ENCODE measurements at places on chromosomes 13 and 19.

DNA sequence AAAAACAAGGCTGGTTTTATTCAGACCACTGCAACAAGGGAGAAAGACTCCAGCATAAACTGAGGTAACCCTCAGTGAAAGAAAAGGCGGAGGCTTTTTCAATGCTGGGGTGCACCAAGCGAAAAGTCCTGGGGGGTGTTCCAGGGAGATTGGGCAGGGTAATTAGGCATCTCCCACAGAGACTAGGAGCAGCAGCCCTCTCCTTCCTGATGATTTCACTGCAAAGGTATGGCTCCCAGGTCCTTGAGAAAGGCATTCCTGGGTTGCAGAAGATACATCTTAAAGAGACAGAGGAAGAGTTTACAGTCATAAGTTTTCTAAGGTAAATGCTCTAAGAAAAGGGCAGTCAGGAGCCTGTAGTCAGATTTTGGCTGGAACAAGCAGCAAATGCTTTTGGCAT lies 412.0 kb downstream of the FOXO1 start:
- H3K4me3 ChIP-seq: no peak overlapping the region
- no peak for DNase-seq
- H3K36me3 ChIP-seq: no peaks in the 10 kb centered on the region
- H3K27me3 ChIP-seq: no peaks in the 10 kb centered on the region
- no peaks in the 10 kb centered on the region for H3K4me1 ChIP-seq

GRCh38 chr19:18741124-18742121 lies 49.7 kb downstream of the COMP start:
- H3K4me3 ChIP-seq: no peak overlapping the region
- H3K27me3 ChIP-seq: no peaks in the 10 kb centered on the region
- DNase-seq: no peak
- H3K36me3 ChIP-seq: no peaks in the 10 kb centered on the region
- H3K4me1 ChIP-seq: peaks cover 12% of the 10 kb centered on the region
- no peak overlapping the region for H3K27ac ChIP-seq

DNA sequence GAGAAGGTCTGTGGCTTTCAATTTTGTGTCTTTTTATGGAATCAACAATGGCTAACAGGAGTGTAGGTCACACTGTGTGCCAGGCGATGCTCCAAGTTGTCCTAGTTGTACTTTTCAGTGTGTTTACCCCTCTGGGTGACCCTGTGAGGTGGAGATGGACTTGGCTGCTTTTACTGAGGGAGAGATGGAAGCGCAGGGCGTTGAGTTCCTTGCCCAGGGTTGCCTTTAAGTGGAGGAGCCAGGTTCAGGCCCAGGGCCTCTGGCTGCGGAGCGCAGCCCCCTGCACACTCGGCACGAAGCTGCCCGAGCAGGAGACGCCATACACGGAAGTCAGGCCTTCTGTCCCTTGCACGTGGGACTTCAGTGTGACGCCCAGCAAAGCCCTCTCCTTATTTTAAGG lies 112.8 kb downstream of the RAB20 start:
- no peak overlapping the region for H3K4me3 ChIP-seq
- peak overlapping the region; percentile 98 for H3K27ac ChIP-seq
- no peak for DNase-seq
- H3K4me1 ChIP-seq: peaks cover 43% of the 10 kb centered on the region
- peaks cover 51% of the 10 kb centered on the region for H3K36me3 ChIP-seq
- H3K27me3 ChIP-seq: no peaks in the 10 kb centered on the region

GRCh38 chr13:84570831-84571230 lies 688.6 kb upstream of the SLITRK1 start:
- no peaks in the 10 kb centered on the region for H3K36me3 ChIP-seq
- no peak for DNase-seq
- H3K4me1 ChIP-seq: no peaks in the 10 kb centered on the region
- H3K27me3 ChIP-seq: no peaks in the 10 kb centered on the region
- no peak overlapping the region for H3K4me3 ChIP-seq
- no peak overlapping the region for H3K27ac ChIP-seq

DNA sequence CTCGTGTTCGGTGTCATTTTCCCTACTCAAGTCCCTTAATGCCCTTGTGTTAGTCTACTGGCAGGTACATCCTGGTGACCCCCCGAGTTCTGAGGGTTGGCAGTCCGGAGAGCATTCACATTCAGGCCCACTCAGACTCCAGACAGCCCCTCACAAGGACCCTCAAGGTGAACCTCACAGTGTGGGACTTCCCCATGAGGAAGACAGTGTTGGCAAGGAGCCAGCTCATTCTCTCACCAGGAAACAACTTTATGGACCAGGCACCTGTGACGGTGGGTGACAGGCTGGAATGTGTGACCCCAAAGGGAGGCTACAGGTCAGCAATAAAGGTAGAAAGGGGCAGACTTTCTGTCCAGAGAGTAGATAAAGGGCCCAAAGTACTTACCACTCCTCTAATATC lies 24.5 kb downstream of the RDH8 start:
- H3K27me3 ChIP-seq: no peaks in the 10 kb centered on the region
- H3K4me1 ChIP-seq: no peaks in the 10 kb centered on the region
- no peak for DNase-seq

DNA sequence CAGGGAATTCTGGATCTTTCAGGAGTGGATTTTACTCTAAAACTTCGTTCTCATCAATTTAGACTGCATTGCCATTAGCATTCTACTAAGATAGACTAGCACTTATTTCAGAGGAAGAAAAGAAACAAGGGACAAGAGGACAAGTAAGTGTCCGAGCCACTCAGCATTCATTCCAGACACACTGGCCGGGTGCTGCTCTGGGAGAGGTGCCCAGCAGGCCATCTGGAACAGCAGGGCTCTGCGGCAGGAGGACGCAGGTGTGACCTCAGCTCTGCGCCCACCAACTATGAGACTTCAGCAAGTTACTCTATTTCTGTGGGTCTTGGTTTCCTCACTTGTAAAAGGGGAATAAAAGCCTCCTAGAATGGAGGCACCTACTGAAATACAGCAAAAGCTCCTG lies 4.2 kb downstream of the EPS15L1 start:
- peaks cover 28% of the 10 kb centered on the region for H3K4me1 ChIP-seq
- H3K36me3 ChIP-seq: no peaks in the 10 kb centered on the region
- H3K4me3 ChIP-seq: no peak overlapping the region
- no peaks in the 10 kb centered on the region for H3K27me3 ChIP-seq

DNA sequence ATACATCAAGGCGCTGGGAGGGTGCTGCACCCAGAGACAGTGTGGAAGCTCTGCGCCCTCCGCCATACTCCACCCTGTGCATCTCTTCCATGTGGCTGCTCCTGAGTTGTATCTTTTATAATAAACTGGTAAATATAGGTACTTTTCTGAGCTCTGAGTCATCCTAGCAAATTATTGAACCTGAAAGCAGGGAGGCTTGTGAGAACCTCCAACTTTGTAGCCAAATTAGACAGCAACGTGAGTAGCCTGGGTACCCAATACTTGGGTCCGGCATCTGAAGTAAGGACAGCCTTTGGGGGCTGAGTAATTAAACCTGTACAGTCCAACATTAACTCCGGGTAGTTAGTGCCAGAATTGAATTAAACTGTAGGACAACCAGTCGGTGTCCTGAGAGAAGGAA lies 57.4 kb downstream of the RUBCNL start:
- no peak overlapping the region for H3K27ac ChIP-seq
- H3K27me3 ChIP-seq: no peaks in the 10 kb centered on the region
- H3K4me1 ChIP-seq: no peaks in the 10 kb centered on the region
- no peak overlapping the region for H3K4me3 ChIP-seq
- no peaks in the 10 kb centered on the region for H3K36me3 ChIP-seq

DNA sequence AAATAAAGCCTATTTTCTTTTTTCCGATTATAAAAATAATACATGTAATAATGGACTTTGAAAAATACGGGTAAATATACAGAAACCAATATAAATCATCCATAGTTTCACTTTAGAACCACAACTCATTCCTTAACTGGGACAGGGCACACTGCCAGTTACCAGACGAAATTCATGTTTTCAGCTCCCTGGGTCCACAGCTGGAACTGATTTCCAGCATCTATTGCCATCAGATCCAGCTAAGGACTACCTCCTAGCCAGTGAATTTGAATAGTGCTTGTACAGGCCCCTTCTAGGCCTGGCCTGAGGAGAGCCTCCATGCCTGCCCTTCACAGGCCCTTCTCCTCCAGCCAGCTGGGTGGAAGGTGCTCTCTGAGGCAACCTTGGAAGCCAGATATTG lies 30.0 kb upstream of the ATP12A start:
- H3K4me3 ChIP-seq: no peak overlapping the region
- no peaks in the 10 kb centered on the region for H3K27me3 ChIP-seq
- no peak for DNase-seq
- no peaks in the 10 kb centered on the region for H3K4me1 ChIP-seq
- H3K27ac ChIP-seq: no peak overlapping the region

- no peak for DNase-seq
- no peaks in the 10 kb centered on the region for H3K36me3 ChIP-seq
- H3K27me3 ChIP-seq: peaks cover 58% of the 10 kb centered on the region
- peaks cover 8% of the 10 kb centered on the region for H3K4me1 ChIP-seq
- peak overlapping the region; percentile 16 for H3K4me3 ChIP-seq
These were observed 11.5 kb downstream of the TM6SF2 start for GRCh38 chr19:19261350-19262189.

- no peaks in the 10 kb centered on the region for H3K27me3 ChIP-seq
- H3K4me3 ChIP-seq: no peak overlapping the region
- H3K4me1 ChIP-seq: no peaks in the 10 kb centered on the region
- H3K36me3 ChIP-seq: no peaks in the 10 kb centered on the region
- H3K27ac ChIP-seq: no peak overlapping the region
- DNase-seq: no peak
These were observed 89.2 kb downstream of the MZT1 start for GRCh38 chr13:72638059-72638815.

DNA sequence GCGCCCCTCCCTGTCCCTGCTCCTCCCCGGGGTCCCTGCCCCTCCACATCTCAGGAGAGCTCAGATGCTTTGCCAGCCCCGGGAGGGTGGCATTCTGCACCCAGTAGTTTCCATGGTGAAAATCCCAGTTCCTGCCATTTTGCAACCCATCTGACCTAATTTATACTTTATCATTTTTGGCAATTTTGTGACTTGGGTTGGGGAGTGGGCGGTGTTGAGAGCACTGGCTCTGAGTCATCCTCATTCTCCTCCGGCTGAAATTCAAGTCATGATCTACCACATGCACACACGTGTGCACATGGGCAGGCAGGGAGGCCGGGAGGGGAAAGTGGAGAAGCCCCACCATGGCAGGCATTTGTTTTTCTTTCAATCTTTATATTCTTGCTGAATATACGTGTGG lies 208.6 kb downstream of the URI1 start:
- no peaks in the 10 kb centered on the region for H3K4me1 ChIP-seq
- DNase-seq: no peak
- H3K4me3 ChIP-seq: no peak overlapping the region
- H3K36me3 ChIP-seq: no peaks in the 10 kb centered on the region
- no peak overlapping the region for H3K27ac ChIP-seq
- H3K27me3 ChIP-seq: no peaks in the 10 kb centered on the region

GRCh38 chr13:25602176-25602575 lies 230.4 kb downstream of the ATP8A2 start:
- H3K4me1 ChIP-seq: no peaks in the 10 kb centered on the region
- no peak overlapping the region for H3K4me3 ChIP-seq
- H3K27ac ChIP-seq: no peak overlapping the region
- H3K36me3 ChIP-seq: no peaks in the 10 kb centered on the region
- DNase-seq: no peak
- H3K27me3 ChIP-seq: no peaks in the 10 kb centered on the region

GRCh38 chr13:27638001-27638400 lies 16.3 kb downstream of the POLR1D start:
- DNase-seq: no peak
- H3K27me3 ChIP-seq: no peaks in the 10 kb centered on the region
- peaks cover 67% of the 10 kb centered on the region for H3K4me1 ChIP-seq

GRCh38 chr13:110683203-110683883 lies 22.6 kb downstream of the CARS2 start:
- no peak for DNase-seq
- H3K27me3 ChIP-seq: no peaks in the 10 kb centered on the region
- peak overlapping the region; percentile 79 for H3K27ac ChIP-seq
- H3K36me3 ChIP-seq: peaks cover 35% of the 10 kb centered on the region
- H3K4me3 ChIP-seq: no peak overlapping the region

- H3K4me1 ChIP-seq: peaks cover 39% of the 10 kb centered on the region
- no peak overlapping the region for H3K27ac ChIP-seq
- H3K36me3 ChIP-seq: no peaks in the 10 kb centered on the region
- DNase-seq: no peak
- peak overlapping the region; percentile 14 for H3K4me3 ChIP-seq
These were observed 459 bp upstream of the TMEM59L start for GRCh38 chr19:18612051-18612771.

DNA sequence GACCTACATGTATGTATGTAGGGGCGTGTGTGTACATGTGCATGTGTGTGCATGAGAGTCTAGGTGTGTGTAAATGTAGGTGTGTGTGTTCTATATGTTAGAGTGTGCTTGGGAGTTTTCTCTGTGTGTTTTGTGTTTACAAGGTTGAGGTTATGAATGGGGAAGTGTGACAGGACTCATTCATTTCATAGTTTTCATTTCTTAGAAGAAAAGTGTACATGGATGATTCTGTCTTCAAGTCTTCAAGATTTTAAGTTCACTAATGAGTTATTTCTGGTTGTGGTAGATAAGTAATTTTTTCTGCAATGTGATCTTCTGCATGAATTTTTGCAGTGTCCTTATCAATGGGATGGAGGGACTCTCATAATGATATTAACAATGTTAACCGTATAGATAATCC lies 118.2 kb upstream of the SLC10A2 start:
- no peaks in the 10 kb centered on the region for H3K27me3 ChIP-seq
- no peak for DNase-seq
- no peaks in the 10 kb centered on the region for H3K36me3 ChIP-seq
- H3K4me3 ChIP-seq: no peak overlapping the region
- no peak overlapping the region for H3K27ac ChIP-seq

- H3K4me3 ChIP-seq: no peak overlapping the region
- H3K27ac ChIP-seq: no peak overlapping the region
- H3K36me3 ChIP-seq: no peaks in the 10 kb centered on the region
- H3K27me3 ChIP-seq: no peaks in the 10 kb centered on the region
- no peak for DNase-seq
- H3K4me1 ChIP-seq: no peaks in the 10 kb centered on the region
These were observed 393.0 kb downstream of the ITGBL1 start for GRCh38 chr13:101845245-101846020.

- H3K27me3 ChIP-seq: no peaks in the 10 kb centered on the region
- no peak for DNase-seq
- H3K4me3 ChIP-seq: no peak overlapping the region
- no peaks in the 10 kb centered on the region for H3K36me3 ChIP-seq
These were observed 248.1 kb downstream of the HS6ST3 start for GRCh38 chr13:96338030-96338429.

- H3K36me3 ChIP-seq: no peaks in the 10 kb centered on the region
- peaks cover 22% of the 10 kb centered on the region for H3K4me1 ChIP-seq
- DNase-seq: no peak
- no peak overlapping the region for H3K4me3 ChIP-seq
These were observed 26.7 kb upstream of the CSNK1A1L start for GRCh38 chr13:37132211-37132610.

DNA sequence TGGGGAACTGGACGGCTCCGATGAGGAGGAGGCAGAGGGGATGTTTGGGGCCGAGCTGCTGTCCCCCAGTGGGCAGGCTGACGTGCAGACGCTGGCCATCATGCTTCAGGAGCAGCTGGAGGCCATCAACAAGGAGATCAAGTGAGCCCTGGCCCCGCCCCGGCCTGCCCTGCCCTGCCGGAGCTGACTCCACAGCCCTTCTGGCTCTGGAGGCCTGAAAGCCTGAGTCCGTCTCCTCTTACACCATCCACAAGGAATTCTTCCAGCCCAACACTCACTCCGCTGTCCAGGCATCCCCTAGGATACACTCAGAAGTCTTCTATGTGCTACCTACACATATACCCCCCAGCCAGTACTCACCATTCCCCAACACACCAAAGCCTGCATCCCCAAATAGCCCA lies 17.4 kb downstream of the PPFIA3 start:
- no peak overlapping the region for H3K4me3 ChIP-seq
- H3K27me3 ChIP-seq: peaks cover 7% of the 10 kb centered on the region
- H3K27ac ChIP-seq: peak overlapping the region; percentile 30
- DNase-seq: peak; percentile 88
- no peaks in the 10 kb centered on the region for H3K36me3 ChIP-seq
